Esophagus squamous epithelium (tissue), 5 donors: ENCODE measurements at places on chromosomes 5 and 9.

DNA sequence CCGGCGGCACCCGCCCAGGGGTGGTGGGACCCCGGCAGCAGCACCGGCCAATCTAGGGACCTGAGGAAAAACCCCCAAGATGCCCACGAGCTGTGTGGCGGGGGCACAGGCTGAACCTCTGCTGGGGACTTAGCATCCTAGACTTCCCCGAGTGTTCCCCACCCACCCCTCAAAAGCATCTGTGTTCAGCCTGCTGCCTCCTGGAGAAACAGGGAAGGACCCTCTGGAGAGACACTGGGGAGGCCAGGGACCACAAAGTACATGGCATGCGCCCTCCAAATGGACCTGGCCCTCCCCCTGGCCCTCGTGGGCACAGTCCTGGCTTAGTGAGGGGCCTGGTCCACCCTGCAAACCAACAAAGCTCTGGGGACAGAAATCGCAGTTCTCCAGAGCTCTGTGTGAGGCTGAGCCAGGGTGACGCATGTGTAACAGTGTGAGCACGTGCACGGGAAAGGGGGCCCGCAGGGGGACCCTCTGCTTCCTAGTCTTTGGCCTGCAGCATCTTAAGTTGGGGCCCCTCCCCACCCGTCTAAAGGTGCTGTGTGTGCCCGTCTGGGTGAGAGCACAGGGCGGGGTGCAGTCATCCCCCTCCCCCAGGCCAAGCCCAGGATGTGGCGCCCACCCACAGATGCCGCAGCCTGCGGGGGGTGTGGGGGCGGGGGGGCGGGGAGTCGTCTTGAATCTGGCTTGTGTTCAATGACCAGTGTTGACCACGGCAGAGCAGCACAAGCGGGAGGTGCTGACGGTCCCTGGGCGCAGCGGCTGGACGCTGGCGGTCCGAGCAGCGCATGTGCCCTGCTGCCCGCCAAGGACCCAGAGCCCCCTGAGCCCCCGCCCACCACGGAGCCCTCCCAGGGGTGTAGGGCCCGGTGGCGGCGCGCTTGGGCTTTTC, 672 bp upstream of the KCNT1 start:
- no peak for DNase-seq

GRCh38 chr9:91903126-91903911, 46.7 kb downstream of the ROR2 start:
- DNase-seq = no peak

DNA sequence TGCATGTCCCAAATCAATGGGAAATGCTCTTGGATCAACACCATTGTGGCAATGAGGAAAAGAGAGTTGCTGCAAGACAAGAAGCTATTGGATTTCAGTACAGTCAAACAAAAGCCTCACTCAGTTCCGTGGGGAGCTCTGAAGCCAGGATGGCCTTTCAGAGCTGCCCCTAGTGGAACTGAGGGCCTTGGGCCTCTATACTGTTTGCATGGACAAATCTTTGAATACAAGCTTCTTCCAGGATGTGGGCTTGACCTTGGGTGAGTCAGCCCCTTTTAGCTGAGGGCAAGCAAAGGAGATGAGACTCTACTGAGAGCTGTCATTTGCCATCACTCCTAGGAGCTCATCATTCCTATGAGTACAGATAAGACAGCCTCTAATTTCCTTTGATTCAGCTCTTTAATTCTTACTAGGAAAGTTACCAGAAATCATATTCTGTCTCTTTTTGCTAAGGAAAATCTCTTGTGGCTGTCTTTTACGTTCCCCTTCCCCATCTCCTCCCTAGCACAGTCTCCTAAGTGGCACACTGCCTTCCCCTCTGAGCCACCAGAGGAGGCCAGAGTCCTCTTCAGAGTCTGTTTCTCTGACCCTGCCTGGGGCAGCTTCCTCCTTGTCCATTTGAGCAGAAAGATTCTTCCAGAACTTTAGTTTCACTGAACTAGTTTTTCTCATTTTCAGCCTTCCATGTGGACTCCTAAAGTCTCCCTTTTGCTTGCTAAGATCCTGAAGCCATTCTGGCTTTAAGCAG, 168.8 kb upstream of the POC5 start:
- DNase-seq = no peak

GRCh38 chr5:74094096-74094781, 468.2 kb downstream of the ARHGEF28 start:
- DNase-seq = no peak

DNA sequence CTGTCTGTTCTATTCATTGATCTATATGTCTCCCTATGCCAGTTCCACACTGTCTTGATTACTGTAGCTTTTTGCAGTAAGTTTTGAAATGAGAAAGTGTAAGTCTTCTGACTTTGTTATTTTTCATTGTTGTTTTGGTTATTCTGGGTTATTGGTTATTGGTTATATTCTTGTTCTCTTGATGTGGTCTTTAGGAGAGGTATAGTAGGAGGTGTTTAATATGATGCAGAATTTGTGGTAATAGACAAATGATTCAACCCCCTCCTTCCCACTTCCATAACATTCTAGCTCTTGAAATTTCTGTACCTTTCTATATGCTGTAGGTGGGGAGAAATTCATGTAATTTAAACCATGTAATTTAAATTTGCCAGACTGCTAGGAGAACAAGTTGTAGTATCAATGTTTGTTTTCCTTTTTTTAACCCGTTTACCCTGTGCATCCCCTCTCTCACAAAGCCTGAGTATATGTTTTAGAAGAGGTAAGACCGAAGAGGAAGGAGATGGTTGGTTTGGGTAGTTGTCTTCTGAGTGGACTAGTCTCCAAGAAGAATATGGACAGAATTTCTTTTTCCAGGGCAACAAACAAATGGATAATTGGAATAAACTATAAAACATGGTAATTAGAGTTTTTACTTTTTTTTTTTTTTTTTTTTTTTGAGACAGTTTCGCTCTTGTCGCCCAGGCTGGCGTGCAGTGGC, 19.2 kb downstream of the ANKHD1 start:
- DNase-seq = no peak

DNA sequence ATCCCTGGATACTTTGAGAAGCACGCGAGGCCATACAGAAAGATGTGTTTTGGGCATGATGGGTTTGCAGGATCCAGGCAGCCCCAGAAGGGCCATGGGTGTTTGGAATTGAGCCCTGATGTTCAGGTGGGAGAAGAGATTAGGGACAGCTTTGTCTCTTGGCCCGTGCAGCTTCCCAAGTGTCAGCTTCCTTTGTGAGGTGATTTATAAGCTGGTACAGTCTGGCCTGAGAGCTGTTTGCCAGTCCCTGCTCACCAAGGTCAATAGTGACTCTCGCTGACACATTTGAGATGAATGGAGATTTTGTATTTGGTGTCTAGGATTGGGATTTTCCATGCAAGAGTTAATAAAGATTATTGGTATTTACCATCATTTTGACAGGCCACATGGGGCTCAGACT, 165.9 kb downstream of the ICE1 start:
- DNase-seq = no peak

DNA sequence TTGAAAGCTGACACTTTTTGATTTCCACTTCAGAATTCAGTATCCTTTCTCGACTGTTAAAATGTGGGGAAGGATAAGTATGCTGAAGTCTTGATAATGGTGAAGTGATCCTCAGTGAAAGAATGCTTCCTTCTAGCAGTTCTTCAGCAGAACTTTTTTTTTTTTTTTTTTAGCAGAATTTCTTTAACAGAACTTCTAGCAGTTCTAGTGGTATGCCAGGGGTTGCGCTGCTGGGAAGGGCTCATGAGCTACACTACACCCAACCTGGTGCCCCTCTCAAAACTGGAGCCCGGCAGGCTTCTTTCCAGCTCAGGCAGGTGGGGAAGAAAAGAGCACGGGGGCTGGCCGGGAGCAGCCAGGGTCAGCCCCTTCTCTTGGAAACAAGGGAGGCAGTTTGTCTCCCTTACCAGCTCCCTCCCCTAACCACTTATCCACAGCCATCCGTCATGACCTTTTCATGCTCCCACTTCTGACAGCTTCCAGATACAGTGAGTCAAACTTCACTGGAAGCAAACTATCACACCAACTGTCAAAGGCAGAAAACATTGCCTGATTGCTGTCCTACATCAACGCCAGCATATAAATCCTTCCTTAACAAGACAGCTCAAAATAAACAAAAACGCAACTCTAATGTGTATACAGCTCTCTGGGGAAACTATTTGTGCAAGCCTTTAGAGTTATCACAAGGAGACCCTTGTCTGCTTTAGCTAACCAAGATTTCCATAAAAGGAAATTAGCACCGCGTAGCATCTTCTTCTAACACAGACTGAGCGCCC, 211.5 kb downstream of the GAPVD1 start:
- no peak for DNase-seq

DNA sequence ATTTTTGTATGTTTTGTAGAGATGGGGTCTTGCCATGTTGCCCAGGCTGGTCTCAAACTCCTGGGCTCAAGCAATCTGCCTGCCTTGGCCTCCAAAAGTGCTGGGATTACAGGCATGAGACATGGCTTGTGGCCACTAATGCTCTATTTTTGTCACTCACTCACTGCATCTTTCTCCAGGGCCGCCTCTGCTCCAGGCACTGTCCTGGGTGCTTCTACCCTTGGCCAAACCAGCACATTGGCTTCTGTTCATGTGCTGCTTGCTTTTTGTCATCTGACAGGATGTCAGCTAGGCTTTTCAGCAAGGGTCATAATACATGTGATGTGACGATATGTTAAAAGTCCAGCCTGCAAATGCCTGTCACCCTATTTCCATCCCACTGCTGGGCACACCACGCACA, 3.2 kb downstream of the ODF2 start:
- no peak for DNase-seq
